EL (cell line): ENCODE measurements at places on chromosomes 5 and 9.

- DNase-seq = peak; percentile 44
Measured at GRCh38 chr5:96293966-96294883, 138.8 kb downstream of the PCSK1 start.

DNA sequence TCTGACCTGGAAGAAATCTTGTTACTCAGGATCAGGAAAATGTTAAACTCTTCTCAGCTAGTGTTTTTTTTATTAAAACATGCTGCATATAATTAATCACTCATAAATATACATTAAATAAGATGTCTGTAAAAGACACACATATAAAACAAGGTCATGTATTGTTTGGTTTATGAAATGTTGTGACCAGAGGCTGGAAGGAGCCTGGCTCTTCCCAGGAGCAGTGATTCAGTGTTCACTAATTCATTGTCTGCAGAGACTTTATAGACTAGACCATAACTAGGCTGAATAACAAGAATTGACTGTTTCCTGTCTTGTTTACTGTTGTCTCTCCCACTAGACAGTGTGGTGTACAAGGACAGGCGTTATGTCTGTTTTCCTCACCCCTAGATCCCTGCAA is 49.1 kb upstream of the ANKRD55 start:
- DNase-seq = peak; percentile 40

DNA sequence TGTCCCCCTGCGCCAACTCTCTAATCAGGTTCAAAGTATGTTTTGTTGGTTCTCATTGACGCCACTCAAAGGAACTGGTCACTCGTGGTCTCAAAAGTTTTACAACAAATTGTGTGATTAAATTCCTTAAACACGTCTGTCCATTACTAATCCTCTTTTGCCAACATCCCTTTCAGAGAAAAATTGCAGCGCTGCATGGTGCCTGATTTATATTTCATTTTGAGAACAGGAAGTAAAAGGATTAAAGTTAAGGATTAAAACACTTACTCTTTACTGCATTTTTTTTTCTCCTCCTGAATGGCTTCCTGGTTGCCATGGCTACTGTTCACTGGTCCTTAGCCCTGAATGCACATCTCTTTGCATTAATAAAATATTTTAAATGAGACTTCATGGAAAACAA is 383.5 kb downstream of the GLIS3 start:
- no peak for DNase-seq

- no peak for DNase-seq
Measured at GRCh38 chr9:85647571-85647970, 94.2 kb downstream of the AGTPBP1 start.

- DNase-seq = no peak
Measured at GRCh38 chr9:23730364-23730763, 95.7 kb downstream of the ELAVL2 start.

DNA sequence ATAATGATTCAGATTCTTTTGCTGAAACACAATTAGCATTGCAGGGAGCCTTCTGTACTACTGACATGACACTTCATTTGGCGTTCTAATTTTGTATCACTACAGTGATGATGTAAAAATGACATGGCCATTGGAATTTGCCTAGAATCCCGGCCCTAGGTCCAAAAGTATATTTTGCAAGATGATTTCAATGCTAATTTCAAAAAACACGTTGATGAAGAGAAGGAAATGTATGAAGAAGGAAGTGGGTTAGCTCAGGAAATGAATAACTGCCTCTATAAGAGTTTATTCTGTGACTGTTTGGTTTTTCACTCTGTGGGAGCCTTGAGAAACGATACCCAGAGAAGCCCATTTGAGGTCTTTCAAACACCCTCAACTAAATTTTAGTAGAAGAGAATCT is 59.3 kb downstream of the OSTF1 start:
- DNase-seq = peak; percentile 43

GRCh38 chr5:84725946-84726570 is 341.4 kb upstream of the EDIL3 start:
- DNase-seq = no peak

GRCh38 chr5:173542964-173543363 is 73.5 kb downstream of the BOD1 start:
- no peak for DNase-seq

DNA sequence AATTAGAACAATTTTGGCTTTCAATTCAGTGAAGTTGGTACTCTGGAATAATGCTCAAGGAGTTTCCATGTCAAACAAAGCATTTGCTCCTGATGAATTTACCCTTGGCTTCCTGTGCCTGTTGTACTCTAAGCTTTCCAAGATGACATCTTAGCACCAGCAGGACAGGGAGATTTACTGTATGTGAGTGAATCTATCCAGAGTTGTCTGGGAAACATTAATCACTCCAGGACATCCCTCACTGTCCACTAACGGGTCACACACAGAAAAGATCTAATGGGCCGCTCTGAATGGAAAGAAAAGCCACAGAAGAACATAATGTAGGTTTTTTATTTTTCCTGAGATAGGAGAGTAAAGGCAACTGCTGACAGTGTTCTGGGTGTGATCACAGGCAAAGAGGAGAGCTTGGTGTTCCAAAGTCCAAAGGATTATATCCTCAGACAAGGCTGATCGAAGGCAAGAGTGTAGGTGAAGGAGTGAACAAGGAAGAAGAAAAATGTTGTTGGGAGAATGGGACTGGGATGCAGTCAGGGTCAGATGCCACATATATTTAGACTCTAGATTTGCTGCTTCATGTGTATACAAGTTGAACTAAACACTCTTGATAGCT is 167.7 kb upstream of the RPS23 start:
- DNase-seq = no peak

- DNase-seq = no peak
Measured at GRCh38 chr9:116284518-116284917, 130.9 kb downstream of the PAPPA start.

DNA sequence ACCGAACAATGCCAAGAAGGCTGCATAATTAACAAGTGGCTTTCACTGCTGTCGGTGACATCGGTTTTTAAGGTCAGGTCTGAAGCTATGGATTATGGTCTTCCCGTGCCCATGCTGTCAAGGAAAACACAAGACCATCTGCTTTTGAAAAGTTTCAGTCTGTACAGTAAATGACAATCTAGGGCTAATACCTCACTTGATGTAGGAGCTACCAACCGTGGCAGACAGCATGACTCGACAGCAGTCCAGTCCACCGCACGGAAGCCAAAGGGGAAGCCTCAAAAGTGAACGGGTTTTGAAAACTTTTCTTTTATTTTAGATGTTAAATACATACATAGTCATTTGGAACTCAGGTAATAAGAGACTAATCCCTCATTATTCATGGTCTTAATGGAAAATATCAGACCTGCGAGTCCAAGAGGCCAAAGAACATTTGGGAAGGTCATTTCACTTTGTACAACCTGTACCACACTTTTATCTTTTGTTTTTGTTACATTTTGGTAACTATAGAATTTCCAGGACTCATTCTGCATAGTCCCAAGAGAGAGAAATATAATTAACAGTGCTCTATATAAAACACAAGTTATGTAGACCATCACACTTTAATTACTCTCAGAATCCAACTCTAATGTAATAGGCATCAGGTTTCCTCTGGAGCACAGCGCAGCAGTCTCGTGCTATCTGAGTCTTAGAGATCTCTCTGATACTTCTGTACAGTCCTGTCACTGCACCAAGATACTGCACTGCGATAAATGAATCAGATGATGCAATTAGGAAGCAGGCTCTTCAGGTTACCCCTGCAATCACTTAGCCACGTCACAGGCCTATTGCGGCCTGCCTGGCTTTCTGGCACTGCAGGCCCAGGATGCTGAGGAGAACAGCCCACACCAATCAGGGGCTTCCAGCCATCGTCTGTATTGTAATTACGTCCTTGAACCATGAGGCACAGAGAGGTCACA is 184.9 kb downstream of the FANCC start:
- DNase-seq = no peak

DNA sequence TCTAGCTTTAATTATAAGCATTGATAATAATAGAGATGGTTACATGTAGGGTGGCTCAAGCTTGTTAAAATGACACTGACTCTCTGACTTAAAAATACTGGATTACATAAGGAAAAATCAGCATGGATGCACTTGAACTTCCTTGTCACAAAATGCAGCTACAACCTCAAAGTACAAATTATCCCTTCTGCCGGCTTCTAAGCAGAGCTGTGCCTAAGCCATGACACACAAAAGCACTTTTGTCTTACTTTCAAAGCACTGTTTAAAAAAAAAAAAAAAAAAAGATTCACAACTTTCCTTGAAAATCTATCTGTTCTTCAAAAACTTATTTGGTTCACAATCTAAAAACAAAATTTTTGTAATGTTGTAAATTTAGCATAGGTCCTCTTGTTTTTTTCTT is 36.4 kb upstream of the ZFAND5 start:
- no peak for DNase-seq

GRCh38 chr5:50967009-50967562 is 300.6 kb downstream of the PARP8 start:
- no peak for DNase-seq

- DNase-seq = peak; percentile 65
Measured at GRCh38 chr5:57482671-57483106, at the start of gene ACTBL2. Gene ACTBL2 (minus strand): TSS chr5:57482811. CDS start chr5:57482707, 104 bp downstream.

GRCh38 chr9:33297432-33297831 is 7.1 kb downstream of the NFX1 start:
- no peak for DNase-seq

DNA sequence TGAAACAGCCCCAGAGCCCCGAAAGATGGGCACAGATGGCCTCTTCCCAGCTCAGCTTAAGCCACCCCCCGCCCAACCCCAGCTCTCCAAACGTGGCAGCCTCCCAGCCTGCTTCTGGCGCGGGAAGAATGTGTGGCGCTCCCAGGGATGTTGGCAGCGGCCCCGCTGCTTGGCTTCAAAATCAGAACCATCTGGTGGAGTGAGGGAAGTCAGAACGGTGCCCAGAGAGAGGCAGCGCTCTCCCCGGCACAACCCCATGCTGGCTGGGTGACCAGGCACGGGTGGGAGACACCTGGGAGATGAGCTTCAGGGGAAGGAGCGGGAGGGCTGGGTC is 72.7 kb upstream of the ORM1 start:
- DNase-seq = peak; percentile 83

- no peak for DNase-seq
Measured at GRCh38 chr5:154470947-154471870, 6.8 kb downstream of the HAND1 start.

DNA sequence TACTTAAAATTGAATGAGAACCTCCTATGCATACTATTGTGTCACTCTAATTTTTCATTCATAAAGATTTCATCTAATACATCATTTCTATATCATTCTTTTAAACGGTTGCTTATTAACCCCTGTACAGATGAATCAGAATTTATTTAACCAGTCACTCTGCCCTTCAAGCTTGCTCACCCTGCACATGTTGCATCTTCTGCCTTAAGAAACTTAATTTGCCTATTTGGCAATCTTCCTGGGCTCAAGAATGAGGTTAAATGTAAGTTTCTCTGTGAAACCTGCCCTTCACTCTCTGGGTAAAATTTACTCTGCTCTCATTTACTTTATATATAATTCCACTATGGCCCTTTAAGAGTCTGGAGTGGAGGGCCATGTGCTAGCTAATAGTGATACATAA is 434.7 kb upstream of the ZNF608 start:
- DNase-seq = no peak

- DNase-seq = no peak
Measured at GRCh38 chr9:131475111-131475955, 27.4 kb upstream of the POMT1 start.

DNA sequence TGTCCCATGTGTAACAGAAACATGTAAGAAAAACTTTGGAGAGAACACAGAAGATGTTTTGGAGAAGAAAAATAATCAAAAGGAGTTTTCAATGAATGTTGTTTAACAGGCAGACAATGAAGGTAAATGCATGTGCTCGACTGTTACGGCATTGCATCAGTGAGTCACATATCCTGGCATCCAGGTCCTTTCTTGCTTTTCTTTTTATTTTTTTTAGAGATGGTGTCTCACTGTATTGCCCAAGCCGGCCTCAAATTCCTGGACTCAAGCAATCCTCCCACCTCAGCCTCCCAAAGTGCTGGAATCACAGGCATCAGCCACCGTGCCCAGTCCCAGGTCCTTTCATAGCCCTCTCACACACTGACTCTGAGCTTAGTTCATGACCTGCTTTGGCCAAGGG is 181.8 kb downstream of the DTWD2 start:
- no peak for DNase-seq
